HCT116 (cell line): ENCODE measurements at places on chromosomes 6 and 20.

GRCh38 chr20:1467355-1468116, 887 bp upstream of the NSFL1C start:
- H3K36me3 ChIP-seq = peaks cover 17% of the 10 kb centered on the region
- DNase-seq = no peak
- H3K4me3 ChIP-seq = peak overlapping the region; percentile 46
- H3K27ac ChIP-seq = no peak overlapping the region
- no peaks in the 10 kb centered on the region for H3K27me3 ChIP-seq

DNA sequence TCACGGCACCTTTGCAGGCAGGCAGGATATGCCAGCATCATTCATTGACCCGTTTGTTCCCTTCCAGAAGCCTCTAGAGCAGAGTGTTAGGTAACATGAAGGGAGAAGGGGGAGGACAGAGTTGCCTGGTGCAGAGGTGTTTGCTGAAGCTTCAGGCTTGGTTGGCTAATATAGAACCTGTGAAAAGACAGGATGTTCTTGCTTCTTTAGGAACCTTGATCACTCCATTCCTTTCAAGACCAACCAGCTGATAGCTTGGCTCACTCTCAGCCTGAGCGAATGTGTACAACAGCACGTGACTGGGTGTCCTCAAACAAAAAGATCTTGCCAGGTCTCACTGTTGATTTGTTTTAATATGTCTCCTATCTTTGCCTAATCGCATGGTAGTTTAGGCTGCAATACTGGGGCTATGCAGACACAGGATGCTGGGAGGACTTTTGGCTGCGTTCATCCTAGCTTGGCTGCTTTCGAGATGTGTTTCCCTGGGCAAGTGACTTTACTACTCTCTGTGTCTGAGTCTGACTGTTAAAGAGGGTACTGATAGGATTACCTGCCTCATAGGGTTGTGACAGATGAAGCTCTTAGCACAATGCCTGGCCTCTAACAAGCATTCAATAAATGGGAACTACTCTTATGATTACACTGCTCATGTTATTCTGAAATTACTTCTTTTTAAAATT, 16.0 kb downstream of the SHLD1 start:
- H3K4me3 ChIP-seq = no peak overlapping the region
- no peak for DNase-seq
- H3K36me3 ChIP-seq = no peaks in the 10 kb centered on the region
- H3K4me1 ChIP-seq = no peaks in the 10 kb centered on the region
- no peak overlapping the region for H3K27ac ChIP-seq

DNA sequence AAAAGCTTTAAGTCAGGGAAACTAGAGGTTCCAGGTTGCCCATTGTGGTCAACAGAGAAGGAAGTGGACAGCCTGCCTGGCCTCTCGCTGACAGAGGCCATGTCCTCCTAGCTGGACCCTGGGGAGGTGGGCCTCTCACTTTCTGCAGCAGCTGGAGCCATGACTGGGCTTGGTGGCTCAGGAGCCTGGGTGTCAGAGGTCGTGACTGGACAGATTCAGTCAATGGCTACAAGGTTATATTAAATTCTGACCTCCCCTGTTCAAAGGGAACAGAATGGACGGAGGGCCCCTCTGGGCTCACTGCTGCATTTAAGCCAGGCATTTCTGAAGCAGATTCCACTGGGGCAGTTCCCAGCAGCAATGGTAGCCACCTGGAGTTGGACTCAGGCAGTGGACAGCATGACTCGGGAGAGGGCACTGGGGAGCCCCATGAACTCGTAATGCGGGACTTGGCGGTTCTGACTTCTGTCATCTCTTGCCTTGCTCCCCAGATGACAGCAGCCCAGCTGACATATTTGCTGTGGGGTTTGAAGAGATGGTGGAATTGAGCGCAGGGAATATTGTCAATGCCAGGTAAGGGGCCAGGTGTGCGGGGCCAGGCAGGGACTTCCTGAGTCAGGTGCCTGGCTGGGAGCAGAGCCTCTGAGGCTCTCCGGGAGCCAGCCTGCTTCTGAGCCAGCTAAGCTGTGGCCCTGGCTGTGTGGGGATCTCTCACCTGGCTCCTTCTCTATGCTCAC, 86.7 kb downstream of the SYNJ2 start:
- H3K27me3 ChIP-seq = no peaks in the 10 kb centered on the region
- H3K27ac ChIP-seq = peak overlapping the region; percentile 78
- DNase-seq = no peak
- peaks cover 46% of the 10 kb centered on the region for H3K4me1 ChIP-seq
- H3K4me3 ChIP-seq = peak overlapping the region; percentile 35

- H3K4me3 ChIP-seq = no peak overlapping the region
- DNase-seq = no peak
- H3K27ac ChIP-seq = no peak overlapping the region
- no peaks in the 10 kb centered on the region for H3K36me3 ChIP-seq
Measured at GRCh38 chr6:45648262-45648620, 270.5 kb upstream of the SUPT3H start.

GRCh38 chr20:24765316-24766142, 183.5 kb upstream of the CST7 start:
- H3K27ac ChIP-seq = no peak overlapping the region
- no peak for DNase-seq
- H3K4me1 ChIP-seq = no peaks in the 10 kb centered on the region
- H3K4me3 ChIP-seq = no peak overlapping the region
- no peaks in the 10 kb centered on the region for H3K36me3 ChIP-seq
- peaks cover 32% of the 10 kb centered on the region for H3K27me3 ChIP-seq

DNA sequence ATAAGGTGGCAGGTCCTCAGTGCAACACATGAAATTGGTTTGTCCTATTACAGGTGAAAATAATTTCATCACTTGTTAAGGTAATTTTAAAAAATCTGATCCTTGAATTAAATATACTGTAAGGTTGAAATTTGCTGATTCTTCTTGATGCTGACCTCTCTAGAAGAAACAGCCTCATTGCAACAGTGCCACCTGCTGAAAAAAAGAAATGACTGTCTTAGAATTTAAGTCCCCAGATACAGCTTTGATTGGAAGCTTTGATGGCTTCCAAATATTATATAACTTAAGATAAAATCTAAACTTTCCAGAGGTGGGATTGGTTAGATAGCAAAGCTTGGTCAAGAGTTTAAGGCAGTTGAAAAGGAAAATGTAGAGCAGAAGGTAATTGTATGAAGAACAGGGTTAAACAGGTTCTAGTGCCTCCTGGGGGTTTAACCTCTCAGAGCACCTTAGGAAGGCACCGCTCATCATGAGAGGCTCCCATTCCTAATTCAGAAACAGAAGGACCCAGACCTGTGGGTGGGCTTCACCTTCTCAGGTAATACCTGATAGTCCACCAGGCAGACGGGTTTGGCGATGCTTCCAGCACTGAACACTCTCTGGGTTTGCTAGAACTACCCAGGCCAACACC, 401.0 kb downstream of the PAX1 start:
- H3K27ac ChIP-seq = no peak overlapping the region
- no peak for DNase-seq
- no peaks in the 10 kb centered on the region for H3K27me3 ChIP-seq
- no peak overlapping the region for H3K4me3 ChIP-seq

- H3K4me3 ChIP-seq = peak overlapping the region; percentile 77
- no peaks in the 10 kb centered on the region for H3K27me3 ChIP-seq
- no peaks in the 10 kb centered on the region for H3K36me3 ChIP-seq
- no peaks in the 10 kb centered on the region for H3K4me1 ChIP-seq
Measured at GRCh38 chr20:63471002-63471716, 1.3 kb downstream of the KCNQ2 start.

- H3K4me1 ChIP-seq = no peaks in the 10 kb centered on the region
- H3K27me3 ChIP-seq = no peaks in the 10 kb centered on the region
- H3K27ac ChIP-seq = no peak overlapping the region
- no peaks in the 10 kb centered on the region for H3K36me3 ChIP-seq
- no peak for DNase-seq
Measured at GRCh38 chr6:19380293-19380692, 456.9 kb upstream of the ID4 start.

DNA sequence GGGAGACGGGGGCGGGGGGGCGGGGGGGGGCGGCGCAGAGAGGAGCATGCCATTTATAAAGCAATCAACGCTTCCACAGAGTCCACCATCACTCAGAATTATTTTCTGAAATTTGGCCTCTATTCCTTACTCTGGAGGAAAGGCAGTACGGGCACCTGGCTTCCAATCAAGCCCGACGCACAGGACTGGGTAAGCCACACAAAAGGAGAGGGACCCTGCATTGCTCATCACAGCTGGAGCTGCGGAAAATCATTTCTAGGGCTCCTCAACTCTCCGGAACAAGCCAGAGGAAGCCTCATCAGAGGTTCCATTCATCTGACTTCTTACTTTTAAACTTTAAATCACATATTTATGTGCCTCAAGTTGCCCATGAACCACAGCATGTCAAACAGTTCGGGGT, 55.9 kb downstream of the TTI1 start:
- H3K4me1 ChIP-seq = no peaks in the 10 kb centered on the region
- H3K4me3 ChIP-seq = no peak overlapping the region
- H3K27ac ChIP-seq = no peak overlapping the region
- DNase-seq = no peak
- H3K27me3 ChIP-seq = no peaks in the 10 kb centered on the region

GRCh38 chr6:169064194-169064593, 189.5 kb downstream of the THBS2 start:
- no peaks in the 10 kb centered on the region for H3K27me3 ChIP-seq
- no peak overlapping the region for H3K27ac ChIP-seq
- DNase-seq = no peak

- H3K27ac ChIP-seq = peak overlapping the region; percentile 54
- peaks cover 6% of the 10 kb centered on the region; the same call in 1 of the 2 replicates for H3K36me3 ChIP-seq
- H3K4me3 ChIP-seq = peak overlapping the region; percentile 62
- H3K4me1 ChIP-seq = peaks cover 24% of the 10 kb centered on the region
- DNase-seq = no peak
- no peaks in the 10 kb centered on the region for H3K27me3 ChIP-seq
Measured at GRCh38 chr20:62951896-62952372, 575 bp upstream of the SLC17A9 start.
